ENCODE measurements at places on chromosomes 11 and 22.

DNA sequence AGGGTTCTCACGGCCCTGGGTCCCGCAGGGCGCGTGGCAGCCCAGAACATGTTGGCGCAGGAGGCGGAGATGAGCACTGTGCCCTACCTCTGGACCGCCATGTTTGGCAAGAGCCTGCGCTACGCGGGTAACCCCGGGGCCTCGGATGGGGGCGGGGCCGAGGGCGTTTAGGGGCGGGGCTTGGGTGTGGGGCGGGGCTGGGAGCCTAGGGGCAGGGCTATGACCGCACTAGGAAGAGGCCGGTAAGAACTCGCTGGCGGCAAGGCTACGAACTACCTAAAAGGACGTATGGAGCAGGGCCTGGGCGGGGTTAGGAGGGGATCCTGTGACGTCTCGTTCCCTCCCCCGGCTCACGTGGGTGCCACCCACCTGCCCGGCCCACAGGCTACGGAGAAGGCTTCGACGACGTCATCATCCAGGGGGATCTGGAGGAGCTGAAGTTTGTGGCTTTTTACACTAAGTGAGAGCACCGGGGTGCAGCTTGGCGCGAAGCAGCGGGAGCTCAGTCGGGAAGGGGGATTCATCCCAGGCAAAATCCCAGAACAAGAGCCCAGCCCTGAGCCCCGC lies 2.8 kb upstream of the LZTR1 start:
- DNase-seq = no peak

DNA sequence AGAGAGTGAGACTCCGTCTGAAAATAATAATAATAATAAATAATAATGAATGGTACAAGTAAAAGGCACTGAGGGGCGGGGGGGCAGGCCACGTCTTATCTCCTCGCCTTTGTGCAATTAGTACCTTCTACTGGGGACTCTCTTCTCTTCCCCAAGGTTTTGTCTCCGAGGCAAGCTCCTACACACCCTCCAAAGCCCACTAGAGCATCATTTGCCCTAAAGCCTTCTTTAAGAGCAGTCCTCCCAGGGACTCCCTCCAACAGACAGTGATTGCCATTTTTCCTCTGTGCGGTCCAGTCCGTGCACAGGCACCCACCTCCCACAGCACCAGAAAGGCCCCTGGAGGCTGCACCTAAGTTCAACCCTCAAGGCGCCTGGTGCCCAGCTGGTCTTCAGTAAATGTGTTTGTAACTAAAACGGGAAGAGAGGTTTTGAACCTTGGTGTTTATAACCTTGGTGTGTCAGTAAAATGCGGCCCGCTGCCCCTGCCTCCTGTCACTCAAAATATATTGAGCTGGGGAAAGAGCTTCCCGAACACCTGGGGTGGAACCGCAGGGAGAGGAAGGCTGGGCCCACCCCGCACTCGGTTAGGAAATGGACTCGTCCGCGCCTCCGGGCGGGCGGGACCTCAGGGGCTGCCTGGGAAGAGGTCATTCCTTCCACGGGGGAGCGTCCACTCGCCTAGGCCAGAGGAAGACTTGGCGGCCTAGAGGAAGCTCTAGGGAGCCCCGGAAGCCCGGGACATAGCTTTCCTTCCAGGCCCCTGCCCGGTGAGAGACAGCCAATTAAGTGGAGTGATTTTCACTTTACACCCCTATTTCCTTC lies 4.7 kb upstream of the KDELR3 start:
- no peak for DNase-seq

GRCh38 chr22:39576027-39576426 lies 5.5 kb downstream of the CACNA1I start:
- DNase-seq = no peak

GRCh38 chr11:9138612-9139579 lies 47.5 kb upstream of the SCUBE2 start:
- no peak for DNase-seq

- DNase-seq = no peak
These were observed 9.4 kb downstream of the ADAMTS15 start for GRCh38 chr11:130457623-130458409.

- DNase-seq = no peak
These were observed 122.4 kb upstream of the HSD17B12 start for GRCh38 chr11:43558146-43558545.

GRCh38 chr11:38598418-38598817 lies 2000.4 kb upstream of the RAG2 start:
- no peak for DNase-seq

DNA sequence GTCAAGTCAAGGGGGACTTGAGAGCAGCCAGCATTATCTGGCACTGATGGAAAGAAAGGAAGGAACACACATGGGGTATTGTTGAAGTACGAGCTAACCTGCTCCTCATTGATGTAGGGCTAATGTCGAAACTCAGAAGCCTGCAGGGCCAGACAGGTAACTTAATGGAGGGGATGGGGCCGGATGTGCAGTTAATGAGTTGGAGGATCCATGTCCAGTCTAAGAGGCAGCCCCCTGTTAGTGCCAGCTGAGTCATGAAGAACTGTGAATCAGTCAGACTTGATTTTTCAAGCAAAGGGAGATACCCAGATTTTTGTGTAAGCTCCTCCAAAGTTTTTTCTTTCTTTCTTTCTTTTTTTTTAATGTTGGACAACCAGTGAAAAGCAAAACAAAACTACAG lies 65.6 kb downstream of the CECR2 start:
- DNase-seq = no peak

- DNase-seq = no peak
These were observed 16.1 kb downstream of the MICAL2 start for GRCh38 chr11:12126344-12127019.

All from KG1 (cell line).